Esophagus squamous epithelium (tissue), 5 donors: ENCODE measurements at places on chromosomes 1 and 21.

DNA sequence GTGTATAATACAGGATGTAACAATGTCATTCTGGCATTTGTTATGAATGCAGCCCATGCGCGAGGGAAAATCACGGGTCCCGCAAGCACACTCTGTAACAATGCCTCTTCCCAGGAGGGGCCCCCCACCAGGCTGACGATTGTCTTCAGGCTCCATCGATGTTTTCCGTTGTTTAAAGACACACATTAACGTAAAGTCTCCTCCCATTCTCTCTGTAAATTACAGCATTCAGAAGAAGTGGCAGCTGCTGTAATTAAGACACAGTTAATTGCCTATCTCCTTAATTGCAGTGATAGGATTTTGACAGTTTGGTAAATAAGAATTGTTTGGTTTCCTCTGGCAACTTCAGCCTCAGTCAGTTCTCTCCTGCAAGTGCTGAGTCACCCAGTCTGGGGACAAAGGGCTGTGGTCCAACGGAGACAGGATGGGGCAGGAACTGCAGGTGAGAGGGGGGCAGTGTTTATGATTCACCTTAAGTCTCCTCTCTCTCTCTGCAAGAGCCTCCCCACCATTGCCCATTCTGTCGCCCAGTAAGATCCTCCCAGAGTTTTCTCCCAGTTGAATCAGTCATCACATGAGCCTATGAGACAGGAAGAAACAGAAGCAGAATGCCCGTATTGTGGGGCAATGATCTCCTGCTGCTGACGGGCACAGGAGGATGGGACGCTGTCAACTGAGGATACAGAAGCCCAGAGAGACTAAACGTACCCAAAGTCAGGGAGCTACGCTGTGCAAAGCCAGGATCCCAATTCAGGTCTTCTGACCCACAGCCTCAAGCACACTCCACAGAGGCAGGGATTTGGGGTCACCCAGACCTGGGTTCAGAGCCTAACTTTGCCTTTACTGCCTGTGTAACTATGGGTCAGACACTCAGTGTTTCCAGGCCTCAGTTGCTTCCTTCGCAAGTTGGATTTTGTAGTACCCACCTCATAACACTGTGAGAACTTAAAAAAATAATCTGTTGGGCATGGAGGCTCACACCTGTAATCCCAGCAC is 110.0 kb downstream of the ADSS2 start:
- DNase-seq: no peak

DNA sequence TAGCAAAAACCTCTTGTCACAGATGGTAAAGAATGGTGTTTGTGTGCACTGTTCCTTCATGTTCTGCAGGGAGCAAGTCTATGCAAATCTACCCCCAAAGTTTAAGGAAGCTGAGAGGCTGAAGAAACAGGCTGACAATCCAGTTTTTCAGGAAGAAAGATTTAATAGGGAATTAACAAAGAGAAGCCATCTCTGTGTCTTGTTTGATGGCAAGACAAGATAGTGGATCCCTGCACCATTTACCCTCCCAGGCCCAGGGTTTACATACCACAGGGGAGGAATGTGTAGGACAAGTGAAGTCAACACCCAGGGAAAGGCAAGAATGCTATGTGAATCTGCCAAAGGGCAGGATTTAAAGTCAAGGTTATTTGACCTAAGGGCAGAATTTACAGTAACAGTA is 48.1 kb upstream of the FNBP1L start:
- no peak for DNase-seq

DNA sequence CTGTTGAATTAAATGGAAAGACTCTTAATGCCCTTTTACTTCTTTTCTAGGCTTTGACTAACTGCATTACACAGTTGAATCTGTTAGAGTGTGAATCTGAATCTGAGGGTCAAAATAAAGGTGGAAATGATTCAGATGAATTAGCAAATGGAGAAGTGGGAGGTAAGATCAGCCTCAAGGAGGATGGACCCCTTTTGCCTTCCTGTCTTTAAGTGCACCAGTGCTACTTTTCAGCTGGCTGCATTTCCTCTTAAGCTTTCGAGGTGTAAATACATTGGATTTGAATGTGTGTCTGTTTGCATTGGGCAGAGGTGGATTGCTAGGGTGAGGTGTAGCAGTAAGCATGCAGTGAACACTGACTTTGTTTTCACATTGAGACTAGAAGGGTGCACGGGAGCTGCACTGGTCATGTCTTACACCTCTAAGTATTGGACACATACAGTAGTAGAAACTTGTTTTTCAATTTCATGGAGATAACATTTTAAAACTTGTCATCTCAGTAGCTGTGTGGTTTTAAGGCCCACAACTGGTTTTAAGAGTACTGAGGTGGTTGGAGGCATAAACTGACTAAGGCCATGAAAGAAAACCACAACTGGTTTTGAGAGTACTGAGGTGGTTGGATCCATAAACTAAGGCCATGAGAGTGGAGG is 35.4 kb downstream of the MIA3 start:
- no peak for DNase-seq

DNA sequence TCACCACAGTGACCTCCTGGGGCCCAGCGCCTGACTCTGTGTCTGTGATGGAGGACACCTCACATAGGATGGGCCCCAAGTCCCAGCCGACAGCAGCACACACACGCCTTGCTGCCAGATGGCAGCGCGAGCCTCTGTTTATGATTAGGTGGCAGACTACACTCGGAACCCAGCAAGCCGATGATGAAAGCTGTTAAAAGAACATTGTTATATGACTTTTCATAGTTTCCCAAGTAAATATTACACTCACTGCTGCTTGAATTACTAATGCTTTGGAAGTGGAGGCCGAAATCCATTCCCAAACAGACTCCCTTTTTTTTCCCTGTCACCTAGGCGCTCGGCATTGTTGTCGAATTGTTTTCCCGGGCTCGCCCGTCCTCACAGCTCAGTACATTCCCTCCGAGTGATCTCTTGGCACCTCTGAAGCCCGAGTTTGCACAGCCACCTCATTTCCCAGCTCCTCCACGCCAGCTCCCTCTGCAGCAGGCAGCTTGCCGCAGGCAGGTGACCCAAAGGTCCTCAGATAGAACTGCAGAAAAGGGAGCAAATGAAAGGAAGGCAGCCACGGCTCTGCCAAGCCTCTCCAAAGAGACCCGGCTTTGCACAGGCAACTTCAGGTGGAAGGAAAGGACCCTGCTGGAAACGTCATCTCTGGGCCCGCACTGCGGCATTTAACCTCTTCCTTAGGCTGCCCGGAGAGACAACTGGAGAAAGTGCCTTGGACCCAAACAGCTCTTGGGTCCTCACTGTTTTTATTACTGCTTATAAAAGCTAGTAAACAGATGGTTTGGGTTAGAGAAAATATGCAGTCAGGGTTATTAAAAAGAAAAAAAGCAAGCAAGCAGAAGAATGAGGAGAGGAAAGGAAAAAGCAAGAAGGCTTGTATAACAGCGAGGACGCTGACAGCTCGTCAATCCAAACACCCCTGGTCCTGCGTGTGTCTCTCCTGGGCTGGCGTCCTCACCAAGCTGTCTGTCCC is 72.2 kb upstream of the SLC25A33 start:
- DNase-seq: no peak

GRCh38 chr1:995665-996633 is 3.9 kb downstream of the HES4 start:
- no peak for DNase-seq

GRCh38 chr1:242243472-242243871 is 244.6 kb upstream of the MAP1LC3C start:
- DNase-seq: no peak

- DNase-seq: no peak
Observed at GRCh38 chr1:221039616-221040015, 160.4 kb downstream of the HLX start.

DNA sequence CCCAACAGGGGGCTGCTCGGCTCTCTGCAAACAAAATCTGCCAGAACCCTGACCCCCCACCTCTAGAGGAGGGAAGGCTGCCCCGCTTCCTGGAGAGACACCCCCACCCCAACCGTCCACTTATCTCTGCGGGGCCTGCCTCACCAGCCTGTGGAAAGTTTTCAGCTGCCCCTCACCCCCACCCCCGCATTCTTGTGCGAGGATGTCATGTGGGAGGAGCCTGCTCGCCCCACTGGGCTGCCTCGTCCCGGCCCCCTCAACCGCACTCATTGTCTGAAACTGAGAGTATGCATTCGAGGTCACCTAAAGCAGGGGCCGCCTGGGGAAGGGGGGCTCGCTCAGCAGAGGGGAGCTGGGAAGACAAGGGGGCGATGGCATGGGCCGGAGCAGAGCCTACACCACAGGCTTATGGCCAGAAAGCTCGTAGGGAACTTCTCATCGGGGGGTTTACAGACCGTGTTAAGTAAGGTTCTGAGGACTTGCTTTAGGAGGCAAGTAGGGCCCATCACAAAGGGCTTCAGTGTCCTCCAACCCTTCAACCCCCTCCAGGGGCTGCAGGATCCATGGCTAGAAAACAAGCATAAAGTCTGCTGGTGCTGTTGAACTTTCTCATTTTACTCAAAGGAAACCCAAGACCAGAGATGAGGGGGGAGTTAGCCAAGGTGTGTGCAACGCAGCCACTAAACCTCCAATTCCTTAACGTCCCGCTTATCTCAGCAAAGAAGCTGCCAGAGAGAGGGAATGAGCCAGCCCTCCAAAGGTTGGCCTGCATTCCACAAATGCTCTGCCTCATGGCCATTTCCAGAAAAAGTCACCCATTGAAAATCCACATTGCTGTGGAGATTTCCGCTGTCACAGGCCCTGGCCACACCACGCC is 9.4 kb downstream of the EPHA2 start:
- no peak for DNase-seq

GRCh38 chr1:167630568-167631385 is 745 bp downstream of the RCSD1 start:
- no peak for DNase-seq

DNA sequence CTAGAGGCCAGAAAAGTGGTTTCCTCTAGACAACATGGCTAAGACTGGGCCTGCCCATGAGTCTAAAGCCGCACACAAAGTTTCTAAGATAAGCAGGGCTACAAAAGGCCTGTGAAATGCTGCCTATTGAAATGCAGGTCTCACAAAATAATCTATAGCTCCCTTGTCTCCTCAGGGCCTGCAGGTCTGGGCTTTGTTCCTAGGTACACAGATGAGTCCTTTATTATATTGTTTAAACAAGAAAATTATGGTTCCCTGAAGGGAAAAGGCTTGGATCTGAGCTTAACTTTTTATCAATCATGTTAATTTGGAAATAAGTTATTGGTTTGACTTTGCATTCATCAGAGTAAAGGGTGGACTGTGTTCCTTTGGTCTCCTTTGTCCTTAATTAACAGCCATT is 413.4 kb upstream of the BEND5 start:
- no peak for DNase-seq

DNA sequence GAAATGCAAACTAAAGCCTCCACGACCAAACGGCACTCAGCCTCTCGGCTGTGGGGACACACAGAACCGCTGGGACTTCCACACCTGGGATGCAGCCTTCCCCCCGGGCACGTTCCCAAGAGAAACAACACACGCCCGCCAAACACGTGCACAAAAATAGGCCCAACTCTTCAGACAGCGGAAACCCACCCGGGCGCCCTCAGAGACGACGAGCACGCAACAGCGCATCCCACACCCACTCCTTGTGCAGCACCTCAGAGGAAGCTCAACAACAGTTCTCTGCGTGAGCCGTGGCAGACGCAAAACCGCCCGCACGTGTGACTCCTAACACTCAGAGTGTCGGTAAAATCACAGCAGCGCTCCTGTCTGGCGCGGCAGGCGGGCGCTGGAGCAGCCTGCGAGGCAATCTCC is 5.3 kb downstream of the C1orf159 start:
- no peak for DNase-seq

GRCh38 chr1:86235852-86236251 is 79.3 kb upstream of the COL24A1 start:
- no peak for DNase-seq

GRCh38 chr21:38639571-38640354 is 141.5 kb upstream of the ERG start:
- DNase-seq: no peak

GRCh38 chr1:37556712-37557196 is at the start of gene DNALI1:
TSS of gene DNALI1 (plus strand) at chr1:37556940. CDS start at chr1:37556995, 55 bp downstream.
- no peak for DNase-seq

GRCh38 chr1:205604059-205604458 is 27.8 kb downstream of the ELK4 start:
- no peak for DNase-seq

DNA sequence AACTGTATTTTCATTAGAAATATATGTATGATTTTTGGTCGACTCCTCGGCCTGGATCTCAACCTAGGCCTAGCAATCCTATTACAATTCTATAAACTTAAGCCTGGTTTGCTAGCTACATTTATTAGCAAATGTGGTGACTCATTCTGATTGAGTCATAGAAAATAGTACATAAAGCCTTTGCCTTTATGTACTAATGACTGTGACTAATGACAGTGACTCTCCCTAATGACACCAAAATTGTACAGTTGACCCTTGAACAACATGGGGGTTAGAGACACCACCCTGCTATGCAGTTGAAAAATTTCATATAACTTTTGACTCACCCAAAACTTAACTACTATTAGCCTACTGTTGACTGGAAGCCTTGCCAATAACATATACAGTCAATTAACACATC is 78.9 kb downstream of the CLEC20A start:
- DNase-seq: no peak

DNA sequence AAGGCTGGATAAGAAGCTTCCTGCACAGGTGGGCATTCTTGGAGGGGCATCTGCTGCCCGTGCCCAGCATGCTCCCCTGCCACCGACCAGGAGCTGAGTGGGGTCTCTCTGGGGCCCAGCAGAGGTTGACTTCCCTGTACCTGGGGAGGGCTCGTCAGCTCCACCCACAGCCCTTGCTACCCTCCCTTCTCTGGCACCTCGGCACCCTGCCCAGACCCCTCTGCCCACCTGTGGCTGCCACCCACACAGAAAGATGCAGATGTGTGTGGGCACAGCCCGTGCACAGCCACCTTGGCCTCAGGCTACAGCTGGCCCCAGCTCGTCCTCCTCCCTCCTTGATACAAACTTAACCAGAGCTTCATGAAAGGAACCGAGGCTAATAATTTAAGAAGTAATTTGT is 241.2 kb upstream of the VAMP3 start:
- DNase-seq: no peak

DNA sequence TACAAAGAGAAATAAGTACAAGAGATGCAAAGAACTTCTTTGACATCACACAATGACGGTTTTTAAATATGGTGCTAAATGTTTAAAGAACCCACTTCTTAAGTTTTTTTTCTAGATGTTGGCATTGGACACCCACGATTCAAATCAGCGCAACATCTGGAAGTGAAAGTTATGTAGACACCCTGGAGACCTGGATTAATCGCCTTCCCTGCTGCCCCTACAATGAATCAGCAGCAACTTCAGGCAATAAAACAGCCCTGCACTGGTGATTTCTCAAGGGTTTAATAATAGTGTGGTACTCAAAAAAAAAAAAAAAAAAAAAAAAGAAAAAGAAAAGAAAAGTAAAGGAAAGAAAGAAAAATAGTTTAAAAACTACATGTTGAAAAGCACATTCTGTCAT is 248.3 kb downstream of the NUF2 start:
- no peak for DNase-seq

DNA sequence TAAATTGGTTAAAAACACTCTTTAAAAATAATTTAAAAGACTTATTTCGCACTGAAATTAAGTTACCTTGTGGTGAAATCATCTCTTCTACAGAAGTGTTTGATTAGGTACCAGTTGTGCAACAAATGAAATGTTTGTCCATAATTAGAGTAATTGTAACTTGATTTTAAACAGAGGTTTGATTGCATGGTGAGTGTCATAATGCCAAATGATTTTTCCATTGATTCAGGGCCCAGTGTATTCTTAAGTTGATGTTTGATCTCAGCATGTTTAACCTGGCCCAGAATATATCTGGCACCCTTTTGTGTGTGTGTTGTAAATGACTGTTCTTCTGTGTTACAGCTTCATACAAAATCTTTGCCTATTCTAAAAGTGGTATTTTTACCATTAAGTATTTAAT is 28.5 kb downstream of the LRRC8B start:
- DNase-seq: no peak
